ENCODE measurements at places on chromosomes 6 and 20. TPM values are rescaled to one million over a fixed set of nuclear protein-coding genes. Genes with fewer than 3 reads are reported as not detected.

Gene GABRR1
- not detected for total RNA-seq

Gene PAQR8
- 25.7 TPM for total RNA-seq

Gene HMGN4
- 86.4 TPM for total RNA-seq

Gene IL17F
- total RNA-seq, result not detected

Gene WFDC5
- not detected for total RNA-seq

Gene PTPRT
- not detected for total RNA-seq

Gene KCNQ2
- 0.37 TPM for total RNA-seq

Gene HSPA12B
- total RNA-seq, result not detected

Gene B3GAT2
- 0.06 TPM for total RNA-seq

Gene FABP7
- total RNA-seq, result not detected

Gene OR12D3
- total RNA-seq, result not detected

Gene TRDN
- not detected for total RNA-seq

Gene NEURL2
- total RNA-seq, result 5.3 TPM

Gene OOEP
- total RNA-seq, result 1.4 TPM

Gene PTGIS
- total RNA-seq, result 0.39 TPM

Gene SLC35D3
- not detected for total RNA-seq

Gene FGD2
- 9.8 TPM for total RNA-seq

Gene ADAM33
- not detected for total RNA-seq

Gene TULP1
- total RNA-seq, result not detected

Gene HLA-DMA
- total RNA-seq, result 36.1 TPM

Gene SLPI
- not detected for total RNA-seq

Gene SLC22A1
- total RNA-seq, result 1.8 TPM

Gene DZANK1
- total RNA-seq, result 1.8 TPM

Gene TREML2
- total RNA-seq, result 14.9 TPM

Gene OARD1
- total RNA-seq, result 38.9 TPM

Gene HLA-DQB2
- total RNA-seq, result not detected

Gene NFKBIE
- total RNA-seq, result 14.0 TPM

Gene HM13
- 120 TPM for total RNA-seq

Gene UST
- 3.1 TPM for total RNA-seq

Gene SLC26A8
- total RNA-seq, result not detected

Gene BMP5
- not detected for total RNA-seq

Gene PRPH2
- 0.09 TPM for total RNA-seq

Gene C20orf144
- 0.43 TPM for total RNA-seq

Gene F13A1
- total RNA-seq, result 0.34 TPM

Gene UNC5CL
- 3.0 TPM for total RNA-seq

Gene GNMT
- 1.0 TPM for total RNA-seq

Gene FOXF2
- total RNA-seq, result not detected

Gene FAM162B
- total RNA-seq, result not detected

Gene CST2
- total RNA-seq, result not detected

Gene RAD21L1
- 0.48 TPM for total RNA-seq

Gene GLP1R
- total RNA-seq, result not detected

Gene ID1
- total RNA-seq, result 0.72 TPM

Gene VPS16
- total RNA-seq, result 56.7 TPM

Gene LY6G5C
- 3.5 TPM for total RNA-seq
